ENCODE measurements at places on chromosomes 7 and 10.

DNA sequence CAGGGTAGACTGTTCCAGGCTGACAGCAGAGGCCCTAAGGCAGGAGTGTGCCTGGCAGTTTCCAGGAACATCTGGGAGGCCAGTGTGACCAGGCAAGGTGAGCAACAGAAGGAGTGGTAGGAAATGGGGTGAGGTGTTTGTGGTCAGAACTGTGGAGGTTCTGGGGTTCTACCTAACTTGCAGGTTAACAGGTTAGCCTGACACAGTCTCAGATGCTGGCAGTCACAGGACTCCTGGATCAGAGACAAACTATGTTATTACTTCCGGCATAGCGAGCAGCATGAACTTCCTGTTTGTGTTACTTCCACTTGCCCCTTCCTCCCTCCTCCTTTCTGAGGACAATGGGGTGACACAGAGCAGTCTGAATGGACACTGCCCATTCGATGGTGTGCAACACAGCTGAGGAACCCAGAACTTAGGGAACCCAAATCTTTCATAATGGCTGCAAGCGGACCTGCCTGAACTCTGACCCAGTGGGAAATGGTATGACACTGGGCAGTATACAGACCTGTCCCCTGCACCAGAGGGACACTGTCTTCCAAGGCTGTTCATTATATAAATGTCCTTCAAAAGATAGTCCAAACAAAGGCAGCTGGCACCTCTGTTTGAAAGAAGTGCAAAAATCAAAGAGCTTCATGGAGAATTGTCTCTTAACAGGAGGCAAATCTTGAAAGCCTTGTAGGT lies 3.9 kb upstream of the SAR1A start:
- peak; percentile 47 for DNase-seq

DNA sequence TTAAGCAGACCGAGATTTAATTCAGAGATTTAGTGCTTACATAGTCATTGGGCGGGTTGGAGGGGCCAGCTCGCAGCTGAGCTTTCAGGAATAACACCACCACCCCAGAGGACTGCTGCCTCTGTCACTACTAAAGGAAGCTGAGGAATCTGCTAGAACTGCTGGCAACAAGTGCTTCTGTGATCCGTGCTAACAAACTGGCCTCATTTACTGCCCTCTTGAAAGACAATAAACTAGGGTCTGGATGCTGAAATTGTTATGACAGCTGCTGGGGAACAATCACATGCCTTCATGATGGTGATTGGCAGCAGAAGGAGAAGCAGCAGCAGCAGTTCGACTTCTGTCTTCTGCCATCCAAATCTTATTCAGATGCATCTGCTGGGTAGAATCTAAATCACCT lies 285.5 kb upstream of the TAC1 start:
- no peak for DNase-seq

DNA sequence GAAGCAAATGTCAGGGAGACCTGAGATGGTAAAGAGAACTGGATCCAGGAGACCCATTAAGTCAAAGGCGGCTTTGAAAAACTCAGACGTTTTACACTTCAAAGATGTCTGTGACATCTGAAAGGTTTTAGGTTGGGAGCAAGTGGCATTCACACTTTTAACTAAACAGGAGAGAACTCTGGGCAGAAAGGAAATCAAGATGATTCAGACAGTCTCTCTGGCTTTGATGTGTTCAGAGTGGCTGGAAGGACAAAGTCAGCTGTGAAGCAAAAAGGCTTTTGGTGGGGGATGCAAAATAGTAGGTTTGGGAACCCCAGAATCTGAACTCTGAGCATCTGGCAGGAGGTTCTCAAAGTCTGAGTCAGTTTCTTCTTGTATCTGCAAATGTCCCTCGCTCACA lies 66.6 kb downstream of the PRKCQ start:
- no peak for DNase-seq

GRCh38 chr10:78375854-78376785 lies 342.5 kb downstream of the RPS24 start:
- no peak for DNase-seq

All from NAMALWA (cell line).